ENCODE measurements at places on chromosomes 2 and 18. TPM values are rescaled to one million over a fixed set of nuclear protein-coding genes. Genes with fewer than 3 reads are reported as not detected.

The GALR1 gene
- not detected for total RNA-seq

GRCh38 chr2:84912984-84913383 lies 7.5 kb downstream of the TMSB10 start:
- H3K4me3 ChIP-seq, result no peak overlapping the region
- no peaks in the 10 kb centered on the region for H3K36me3 ChIP-seq
- no peak for DNase-seq
- H3K27ac ChIP-seq, result no peak overlapping the region
- H3K4me1 ChIP-seq, result peaks cover 21% of the 10 kb centered on the region

GRCh38 chr18:59083136-59083818 lies 56.4 kb upstream of the SEC11C start:
- H3K36me3 ChIP-seq, result no peaks in the 10 kb centered on the region
- no peak overlapping the region for H3K27ac ChIP-seq
- H3K4me1 ChIP-seq, result no peaks in the 10 kb centered on the region
- H3K27me3 ChIP-seq, result peaks cover 4% of the 10 kb centered on the region
- H3K4me3 ChIP-seq, result no peak overlapping the region

DNA sequence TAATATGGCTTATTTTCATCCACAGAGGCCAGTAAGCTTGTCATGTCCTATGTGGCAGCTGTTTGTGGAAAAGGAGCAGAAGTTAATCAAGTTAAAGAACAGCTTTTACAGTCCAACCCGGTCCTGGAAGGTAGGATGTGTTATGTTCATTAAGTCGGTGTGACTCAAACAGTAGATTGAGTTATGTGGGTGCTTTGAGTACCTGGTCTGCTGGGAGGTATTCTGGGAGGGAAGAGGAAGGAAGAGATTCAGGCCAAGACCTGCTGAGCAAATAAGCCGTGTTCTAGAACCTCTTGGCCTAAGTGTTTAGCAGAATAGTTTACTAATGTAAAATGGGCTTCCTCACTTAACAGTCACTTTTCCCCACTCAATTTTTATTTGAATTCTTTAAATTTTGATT lies 96.2 kb downstream of the MYO1B start:
- no peak for DNase-seq
- no peaks in the 10 kb centered on the region for H3K36me3 ChIP-seq
- H3K4me3 ChIP-seq, result no peak overlapping the region
- H3K4me1 ChIP-seq, result no peaks in the 10 kb centered on the region
- no peaks in the 10 kb centered on the region for H3K27me3 ChIP-seq
- no peak overlapping the region for H3K27ac ChIP-seq

GRCh38 chr2:196808083-196808665 lies 981 bp downstream of the C2orf66 start:
- no peak overlapping the region for H3K4me3 ChIP-seq
- H3K4me1 ChIP-seq, result no peaks in the 10 kb centered on the region
- H3K27me3 ChIP-seq, result peaks cover 14% of the 10 kb centered on the region
- no peak overlapping the region for H3K27ac ChIP-seq
- H3K36me3 ChIP-seq, result no peaks in the 10 kb centered on the region
- DNase-seq, result no peak

- H3K4me3 ChIP-seq, result no peak overlapping the region
- H3K27ac ChIP-seq, result no peak overlapping the region
- no peaks in the 10 kb centered on the region for H3K36me3 ChIP-seq
- no peaks in the 10 kb centered on the region for H3K27me3 ChIP-seq
- no peak for DNase-seq
These were observed 248.8 kb upstream of the SLC39A10 start for GRCh38 chr2:195408196-195408595.
